ENCODE measurements at places on chromosomes 1 and 21.

GRCh38 chr1:75472089-75472970, 138.6 kb downstream of the SLC44A5 start:
- no peak for DNase-seq

DNA sequence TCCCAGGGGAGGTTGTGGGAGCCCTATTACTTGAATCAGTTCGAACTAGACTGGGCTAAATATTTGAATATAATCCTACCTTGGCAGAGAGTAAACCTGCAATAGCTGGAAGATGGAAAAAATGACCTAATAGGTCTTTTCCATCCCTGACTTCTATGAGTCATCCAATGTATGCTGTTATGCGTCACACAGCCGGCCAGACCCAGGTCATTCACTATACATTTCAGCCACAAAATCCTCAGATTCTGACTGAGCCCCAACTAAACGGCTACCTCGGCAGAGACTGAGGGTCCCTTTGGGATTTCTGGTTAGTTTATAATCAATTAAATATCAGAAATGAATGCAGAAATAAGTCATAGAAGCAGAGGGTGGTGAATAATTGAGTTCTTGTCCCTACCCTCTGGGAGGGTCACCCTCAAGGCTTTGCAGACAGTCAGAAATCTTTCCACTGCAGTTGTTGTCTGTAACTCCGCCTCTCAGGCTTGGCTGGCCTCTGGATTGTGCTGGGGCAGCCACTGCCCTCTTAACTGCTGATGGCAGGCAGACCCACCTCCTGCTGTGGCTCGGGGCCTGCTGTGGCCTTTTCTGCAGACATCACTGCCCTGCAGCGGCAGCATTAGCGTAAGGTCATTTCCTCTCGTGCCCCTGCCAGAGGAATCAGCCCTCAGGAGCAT, 240.5 kb downstream of the TGFB2 start:
- no peak for DNase-seq

DNA sequence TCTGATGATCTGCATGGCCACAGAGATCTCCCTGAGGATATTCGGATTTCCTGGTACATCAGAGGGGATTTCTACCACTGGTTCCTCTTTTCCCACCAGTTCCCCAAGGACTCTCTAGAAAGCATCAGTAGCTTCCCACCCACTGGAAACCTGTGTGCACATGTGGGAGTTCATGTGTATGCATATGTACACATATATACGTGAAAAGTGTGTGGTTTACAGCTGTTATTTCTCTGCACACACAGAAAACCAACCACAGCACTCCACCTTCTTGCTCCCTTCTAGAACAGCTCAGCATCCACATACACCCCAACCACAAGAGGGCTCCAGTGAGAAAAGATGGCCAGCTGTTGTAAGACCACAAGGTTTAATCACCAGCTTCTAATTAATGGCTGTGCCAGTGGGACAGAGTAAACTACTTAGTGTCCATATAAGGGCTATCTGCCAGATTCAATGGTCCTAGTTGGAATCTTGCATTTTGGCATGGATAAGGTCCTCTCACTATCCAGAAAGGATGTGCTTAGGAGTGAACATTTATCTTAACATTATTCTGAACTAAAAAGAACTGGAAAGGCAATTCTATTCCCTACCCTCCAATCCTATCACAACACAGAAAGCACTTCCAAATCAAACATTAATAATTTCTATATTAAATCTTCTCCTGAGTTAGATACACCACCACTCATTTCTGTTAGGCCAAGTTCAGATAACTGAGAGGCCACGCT, 24.1 kb downstream of the GPR3 start:
- DNase-seq = no peak

- DNase-seq = no peak
Measured at GRCh38 chr1:22044690-22045420, 7.7 kb upstream of the CDC42 start.

DNA sequence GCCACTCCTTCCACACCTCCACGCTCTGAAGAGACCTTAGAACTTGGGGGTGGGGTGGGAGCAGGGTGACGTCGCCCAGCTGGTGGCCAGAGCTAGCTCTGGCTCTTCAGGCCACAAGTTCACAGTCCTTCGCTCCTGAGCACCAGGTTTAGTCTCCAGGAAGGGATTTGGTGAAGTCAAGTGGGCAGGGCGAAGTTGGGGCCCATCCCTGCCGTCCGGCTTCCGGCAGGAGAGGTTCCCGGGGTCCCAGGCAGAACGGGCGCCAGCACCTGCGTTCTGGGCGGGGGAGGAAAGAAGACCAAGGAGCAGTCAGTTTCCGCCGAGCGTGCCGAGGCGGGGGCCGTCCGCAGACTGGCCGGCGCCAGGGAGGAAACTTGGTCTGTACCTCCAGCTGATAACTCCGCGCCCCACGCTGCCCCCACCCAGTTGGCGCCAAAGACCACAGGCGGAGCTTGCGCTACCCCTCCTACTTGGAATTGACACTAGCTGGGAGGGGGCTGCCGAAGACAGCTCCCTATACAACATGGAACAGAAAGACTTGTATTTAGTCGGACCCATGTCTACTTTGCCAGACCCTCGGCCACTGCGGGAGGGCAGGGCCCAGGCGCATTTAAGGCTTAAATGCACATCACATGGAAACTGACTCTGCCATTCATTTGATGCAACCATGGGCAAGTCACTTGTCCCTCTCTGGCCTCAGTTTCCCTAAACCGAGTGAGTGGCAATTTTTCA, 995 bp downstream of the ID3 start:
- DNase-seq = no peak

GRCh38 chr1:245153552-245154428, 995 bp upstream of the KIF26B start:
- no peak for DNase-seq

DNA sequence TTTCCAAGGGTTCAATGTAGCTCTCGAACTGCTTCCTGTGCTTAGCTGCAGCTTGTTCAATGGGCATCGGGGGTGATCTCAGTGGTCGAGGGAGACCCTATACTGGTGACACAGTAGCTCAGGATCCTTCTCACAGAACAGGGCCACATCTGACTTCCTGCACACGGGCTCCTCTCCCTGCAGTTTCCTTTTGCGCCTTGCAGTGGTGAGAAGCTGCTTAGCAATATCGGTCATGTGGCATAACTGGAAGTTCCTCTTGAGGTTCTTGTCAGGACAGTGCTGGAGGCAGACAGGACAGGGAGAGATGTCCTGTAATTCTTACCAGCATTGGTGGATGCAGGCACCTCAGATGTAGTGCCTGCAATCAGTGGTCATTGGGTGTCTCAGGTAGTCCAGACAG, 140.5 kb upstream of the MAP1LC3C start:
- no peak for DNase-seq

- DNase-seq = peak; percentile 54
Measured at GRCh38 chr1:92858564-92859399, 26.9 kb downstream of the RPL5 start.

DNA sequence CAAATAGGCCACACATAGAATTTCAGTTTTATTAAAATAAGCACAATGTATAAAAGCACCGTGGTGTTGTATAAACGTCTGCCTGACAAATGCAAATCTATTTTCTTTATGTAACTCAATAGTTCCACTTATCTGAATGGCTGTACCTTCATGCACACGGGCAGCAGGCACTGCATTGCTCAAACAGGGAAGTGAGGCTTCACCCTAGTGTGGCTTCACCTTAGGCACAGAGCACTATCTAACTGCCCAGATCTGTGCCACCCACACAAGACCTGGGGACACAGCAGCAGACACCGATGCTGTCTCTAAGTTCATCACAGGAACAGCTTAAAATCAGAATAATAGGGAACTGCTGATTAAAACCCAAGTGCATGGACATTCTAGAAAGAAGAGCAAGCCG, 6.0 kb upstream of the KNCN start:
- no peak for DNase-seq

- DNase-seq = no peak
Measured at GRCh38 chr1:115086176-115086830, 3.0 kb downstream of the TSPAN2 start.

DNA sequence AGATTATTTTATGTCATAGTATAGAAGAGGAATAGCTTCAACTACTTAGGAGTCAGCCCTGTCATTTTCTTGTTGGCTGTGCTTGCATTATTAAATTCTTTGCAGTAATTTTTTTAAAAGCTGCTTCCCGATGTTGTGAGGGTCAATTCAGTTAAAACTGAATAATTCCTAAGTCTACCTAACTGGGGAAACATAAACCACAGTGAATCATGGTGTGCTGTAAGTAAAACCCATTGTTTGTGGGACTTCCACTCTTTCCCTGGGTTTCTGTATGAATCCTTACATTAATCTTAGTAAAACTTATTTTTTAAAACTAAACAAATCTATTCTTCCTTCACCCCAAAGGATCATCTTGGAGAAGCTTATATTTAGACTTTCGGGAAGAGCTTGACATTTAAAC, 4.4 kb downstream of the SUCO start:
- DNase-seq = no peak

DNA sequence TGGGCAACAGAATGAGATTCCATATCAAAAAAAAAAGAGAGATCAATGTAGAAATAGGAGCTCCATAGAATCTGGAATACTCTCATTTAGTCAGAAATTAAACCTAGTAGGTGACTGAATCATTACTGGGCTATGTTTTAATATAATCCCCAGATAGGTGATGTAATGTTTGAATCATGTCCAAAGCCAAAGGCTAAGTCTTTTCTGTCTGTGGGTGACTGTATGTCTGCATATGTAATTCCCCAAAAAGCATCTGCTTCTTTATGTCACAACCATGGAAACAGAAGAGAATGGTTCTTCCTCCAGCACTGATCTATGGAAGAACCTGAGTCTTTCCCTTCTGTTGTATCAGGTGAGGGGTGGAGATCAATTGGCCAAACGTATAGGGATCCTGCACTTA, 5.8 kb downstream of the LAMC2 start:
- DNase-seq = no peak

DNA sequence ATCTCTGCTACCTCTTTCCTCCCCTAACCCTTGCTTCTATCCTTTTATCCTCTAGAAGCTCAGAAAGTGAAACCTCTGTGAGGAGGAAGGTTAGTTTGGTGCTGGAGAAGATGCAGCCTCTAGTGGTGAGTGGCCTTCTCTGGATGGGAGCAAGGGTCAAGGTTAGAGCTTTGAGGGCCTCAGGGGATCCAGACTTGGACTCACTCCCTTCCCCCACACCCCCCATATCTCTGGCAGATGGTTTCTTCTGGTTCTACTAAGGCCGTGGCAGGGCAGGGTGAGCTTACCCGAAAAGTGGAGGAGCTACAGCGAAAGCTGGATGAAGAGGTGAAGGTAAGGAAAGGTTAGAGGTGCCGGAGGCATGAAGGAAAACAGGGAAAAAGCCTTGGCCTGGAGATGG, 9.2 kb downstream of the CGN start:
- DNase-seq = no peak

- no peak for DNase-seq
Measured at GRCh38 chr1:29466258-29466657, 229.9 kb downstream of the PTPRU start.

DNA sequence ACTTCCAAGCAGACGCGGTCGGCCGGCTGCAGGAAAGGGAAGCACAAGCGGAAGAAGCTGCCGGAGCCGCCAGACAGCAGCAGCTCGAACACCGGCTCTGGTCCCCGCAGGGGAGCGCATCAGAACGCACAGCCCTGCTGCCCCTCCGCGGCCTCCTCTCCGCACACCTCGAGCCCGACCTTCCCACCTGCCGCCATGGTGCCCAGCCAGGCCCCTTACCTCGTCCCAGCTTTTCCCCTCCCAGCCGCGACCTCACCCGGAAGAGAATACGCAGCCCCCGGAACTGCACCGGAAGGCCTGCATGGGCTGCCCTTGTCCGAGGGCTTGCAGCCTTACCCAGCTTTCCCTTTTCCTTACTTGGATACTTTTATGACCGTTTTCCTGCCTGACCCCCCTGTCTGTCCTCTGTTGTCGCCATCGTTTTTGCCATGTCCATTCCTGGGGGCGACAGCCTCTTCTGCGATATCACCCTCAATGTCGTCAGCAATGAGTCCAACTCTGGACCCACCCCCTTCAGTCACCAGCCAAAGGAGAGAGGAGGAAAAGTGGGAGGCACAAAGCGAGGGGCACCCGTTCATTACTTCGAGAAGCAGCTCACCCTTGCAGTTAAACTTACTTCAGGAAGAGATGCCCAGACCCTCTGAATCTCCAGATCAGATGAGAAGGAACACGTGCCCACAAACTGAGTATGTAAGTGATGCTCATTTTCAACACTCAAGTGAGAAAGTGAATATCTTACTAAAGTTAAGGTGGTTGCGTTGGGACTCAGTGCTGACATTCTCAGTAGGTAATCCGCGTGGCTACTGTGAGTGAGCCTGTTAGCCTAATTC, 25.5 kb downstream of the UTS2 start:
- no peak for DNase-seq

DNA sequence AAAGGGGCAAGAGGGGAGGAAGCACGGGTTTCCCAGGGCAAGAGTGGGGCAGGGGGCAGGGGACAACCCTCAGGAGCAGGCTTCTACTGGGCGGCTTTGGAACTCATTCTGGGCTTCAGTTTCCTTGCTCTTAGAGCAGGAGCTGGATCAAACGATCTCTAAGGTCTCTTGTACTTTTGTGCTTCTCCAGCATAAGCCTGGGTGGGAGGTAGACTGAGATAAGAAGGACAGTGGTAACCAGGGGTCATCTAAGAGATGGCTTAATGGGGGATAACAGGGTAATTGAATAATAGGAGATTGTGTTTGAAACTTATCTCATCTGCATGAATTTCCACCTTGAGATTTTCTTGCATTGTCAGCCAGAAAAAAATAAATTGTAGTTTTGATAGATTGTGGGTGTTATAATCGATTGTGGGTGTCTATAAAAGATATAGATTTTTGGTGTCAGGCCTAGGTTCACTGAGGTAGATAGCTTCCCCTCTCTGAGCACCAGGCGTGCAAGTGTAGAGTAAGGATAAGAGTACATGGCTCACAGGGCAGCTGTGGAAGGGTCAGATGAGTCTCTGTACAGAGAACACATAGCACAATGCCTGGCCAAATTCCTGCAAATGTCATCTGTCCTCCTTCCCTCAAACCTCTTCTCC, 68.0 kb downstream of the CD58 start:
- no peak for DNase-seq

- no peak for DNase-seq
Measured at GRCh38 chr1:112557385-112557784, 48.6 kb downstream of the WNT2B start.

DNA sequence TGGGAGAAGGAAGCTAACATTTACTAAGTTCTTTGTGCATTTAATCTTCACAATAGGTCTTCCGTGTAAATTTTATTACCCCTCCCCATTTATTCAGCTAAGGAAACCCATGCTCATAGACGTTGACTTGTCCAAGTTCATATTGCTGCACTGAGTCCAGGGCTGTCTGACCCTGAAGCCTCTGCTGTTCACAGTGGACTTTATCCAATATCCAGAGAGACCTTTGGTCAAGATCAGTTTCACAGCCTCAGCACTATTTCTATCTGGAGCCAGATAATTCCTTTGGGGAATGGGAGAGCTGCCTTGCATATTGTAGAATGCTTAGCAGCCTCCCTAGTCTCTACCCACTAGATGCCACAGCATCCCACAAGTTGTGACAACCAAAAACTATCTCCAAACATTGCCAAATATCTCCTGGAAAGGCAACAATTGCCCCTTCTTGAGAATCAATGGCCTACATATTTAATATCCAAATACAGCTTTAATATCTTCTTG, 26.4 kb downstream of the ILDR2 start:
- DNase-seq = no peak

- DNase-seq = no peak
Measured at GRCh38 chr1:223742856-223743517, 30.6 kb downstream of the CAPN2 start.
